ENCODE measurements at places on chromosomes 3 and 15. TPM values are rescaled to one million over a fixed set of nuclear protein-coding genes. Genes with fewer than 3 reads are reported as not detected.
A peak's percentile ranks its signal among the peaks of the same experiment; 100 is the strongest.

DNA sequence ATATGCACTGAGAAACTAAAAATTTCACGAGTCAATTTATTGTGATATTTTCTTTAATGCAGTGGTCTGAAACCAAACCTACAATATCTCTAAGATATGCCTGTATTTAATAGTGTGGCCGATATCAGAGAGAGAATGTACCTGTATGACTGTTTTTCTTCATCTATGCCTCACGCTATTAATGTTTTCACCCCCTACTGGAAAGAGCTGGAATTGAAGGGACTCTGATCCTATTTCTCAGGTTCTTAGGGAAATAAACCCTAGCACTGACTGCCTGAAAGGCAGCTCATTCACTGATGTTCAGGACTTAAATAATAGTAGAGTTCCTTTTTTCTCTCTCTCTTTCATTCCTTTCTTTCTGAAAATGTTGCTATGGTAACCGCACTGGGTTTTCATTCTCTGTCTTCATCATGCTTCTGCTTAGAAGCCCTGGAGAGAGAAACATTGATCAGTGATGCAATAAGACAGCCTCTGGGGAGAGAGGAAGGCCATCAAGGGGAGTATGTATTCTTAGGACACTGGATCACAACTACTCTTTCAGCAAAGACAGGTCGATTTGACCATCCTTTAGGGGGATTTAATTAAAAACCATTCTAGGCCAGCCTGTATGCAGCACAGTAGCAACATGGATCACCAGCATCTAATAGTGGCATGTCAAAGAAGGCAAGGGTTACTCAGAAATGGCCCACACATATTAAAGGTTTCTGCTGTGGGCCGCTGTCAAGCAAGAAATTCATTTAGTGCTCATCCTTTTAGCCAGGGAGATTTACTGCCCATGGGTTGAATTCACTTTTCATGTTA lies 1135.7 kb downstream of the IGSF11 start:
- H3K36me3 ChIP-seq: no peaks in the 10 kb centered on the region
- H3K4me3 ChIP-seq: no peak overlapping the region
- no peaks in the 10 kb centered on the region for H3K4me1 ChIP-seq
- DNase-seq: no peak

LMAN1L gene
- 0.87 TPM for total RNA-seq

- no peak overlapping the region for H3K27ac ChIP-seq
- DNase-seq: no peak
- H3K36me3 ChIP-seq: no peaks in the 10 kb centered on the region
- H3K27me3 ChIP-seq: peaks cover 2% of the 10 kb centered on the region
Observed at GRCh38 chr3:49641921-49642707, 32.0 kb upstream of the APEH start.

DNA sequence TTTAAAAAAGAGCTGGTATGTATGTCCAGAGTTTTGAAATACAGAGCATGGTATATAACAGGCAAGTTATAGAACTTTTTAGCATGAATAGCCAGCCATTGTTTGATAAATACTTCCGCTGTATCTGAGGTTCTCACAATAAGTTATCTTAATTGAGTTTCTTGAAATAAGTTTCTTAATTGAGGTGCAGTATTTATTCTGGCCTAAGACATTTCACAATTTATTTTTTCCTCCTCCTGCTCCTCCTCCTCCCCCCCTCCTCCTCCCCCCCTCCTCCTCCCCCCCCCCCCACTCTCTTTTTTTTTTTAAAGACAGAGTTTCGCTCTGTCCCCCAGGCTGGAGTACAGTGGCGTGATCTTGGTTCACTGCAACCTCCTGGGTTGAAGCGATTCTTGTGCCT lies 83.4 kb downstream of the VPS8 start:
- H3K4me3 ChIP-seq: no peak overlapping the region
- DNase-seq: no peak
- no peaks in the 10 kb centered on the region for H3K27me3 ChIP-seq
- H3K36me3 ChIP-seq: peaks cover 9% of the 10 kb centered on the region

DNA sequence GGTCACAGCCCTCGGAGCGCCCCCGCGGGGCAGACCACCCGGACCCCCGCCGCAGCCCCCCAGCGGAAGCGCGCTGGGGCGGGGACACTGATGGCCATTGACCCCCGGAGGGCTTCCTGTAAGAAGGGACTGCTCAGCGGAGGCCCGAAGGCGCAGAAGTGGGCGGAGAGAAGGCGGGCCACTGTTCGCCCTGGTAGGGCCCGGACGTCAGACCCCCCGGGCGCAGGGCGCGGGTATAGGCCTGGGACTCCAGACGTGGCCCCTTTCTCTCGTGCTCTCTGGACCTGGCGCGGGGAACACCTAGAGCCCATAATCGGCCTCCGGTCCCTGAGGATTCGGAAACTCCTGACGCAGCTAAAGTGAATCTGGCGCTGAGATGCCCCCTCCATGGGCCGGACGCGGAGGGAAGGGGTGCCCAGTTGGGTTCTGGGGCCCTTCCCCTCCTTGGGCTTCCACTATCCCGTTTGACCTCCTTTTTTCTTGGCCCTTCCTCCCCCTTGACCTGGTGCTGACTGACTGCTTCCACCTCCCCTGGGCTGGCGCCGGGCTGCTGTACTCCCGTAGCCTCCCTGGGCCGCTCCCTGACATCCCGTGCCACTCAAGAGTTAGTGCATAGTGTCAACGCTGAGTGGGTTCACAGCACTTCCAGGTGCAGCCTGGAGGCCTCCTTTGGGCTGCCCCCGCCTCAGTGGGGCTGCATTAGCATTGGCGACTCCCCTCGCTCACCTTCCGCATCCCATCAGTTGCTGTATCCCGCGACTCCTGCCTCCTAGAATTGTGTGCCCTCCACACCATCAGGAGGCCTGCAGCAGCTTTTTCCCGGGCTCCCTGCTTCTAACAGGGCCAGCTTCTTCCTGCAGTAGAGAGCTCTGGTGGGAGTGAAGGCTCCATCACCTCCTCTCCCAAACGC lies 694 bp downstream of the ABTB1 start:
- peak overlapping the region; percentile 91 for H3K27ac ChIP-seq
- H3K4me1 ChIP-seq: peaks cover 19% of the 10 kb centered on the region
- H3K4me3 ChIP-seq: peak overlapping the region; percentile 87
- H3K27me3 ChIP-seq: no peaks in the 10 kb centered on the region

DNA sequence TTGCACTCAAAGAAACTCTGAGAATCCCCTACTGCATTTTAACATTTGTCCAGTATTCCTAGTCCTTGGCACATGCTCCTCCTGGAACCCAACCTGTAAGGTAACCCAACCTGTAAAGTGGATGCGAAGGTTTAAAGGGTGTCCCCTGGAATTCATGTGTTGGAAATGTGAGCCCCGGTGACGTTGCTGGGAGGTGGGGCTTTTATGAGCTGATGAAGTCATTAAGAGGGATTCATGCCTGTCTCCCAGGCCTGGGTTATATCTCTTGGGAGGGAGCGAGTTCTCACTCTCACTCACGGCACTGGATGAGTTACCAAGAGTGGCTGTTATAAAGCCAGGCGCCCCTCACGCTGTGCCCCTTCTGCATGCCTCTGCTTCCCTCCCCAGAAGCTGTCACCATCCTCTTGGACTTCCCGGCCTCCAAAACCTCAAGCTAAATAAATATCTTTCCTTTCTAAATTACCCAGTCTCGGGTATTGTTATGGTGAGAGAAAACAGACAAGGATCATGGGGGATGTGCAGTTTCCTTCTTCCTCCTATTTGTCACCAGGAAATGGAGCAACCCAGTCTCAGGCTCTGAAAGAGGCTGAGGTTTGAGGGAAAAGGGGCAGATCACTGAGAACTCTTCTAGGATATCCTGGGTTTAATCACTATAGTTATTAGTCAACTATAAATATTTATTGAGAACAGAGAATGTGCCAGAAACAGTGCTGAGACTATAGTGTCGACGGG lies 7.6 kb downstream of the XXYLT1 start:
- H3K27ac ChIP-seq: no peak overlapping the region
- peaks cover 38% of the 10 kb centered on the region for H3K4me1 ChIP-seq
- H3K36me3 ChIP-seq: peaks cover 3% of the 10 kb centered on the region
- H3K27me3 ChIP-seq: no peaks in the 10 kb centered on the region
- H3K4me3 ChIP-seq: no peak overlapping the region

DNA sequence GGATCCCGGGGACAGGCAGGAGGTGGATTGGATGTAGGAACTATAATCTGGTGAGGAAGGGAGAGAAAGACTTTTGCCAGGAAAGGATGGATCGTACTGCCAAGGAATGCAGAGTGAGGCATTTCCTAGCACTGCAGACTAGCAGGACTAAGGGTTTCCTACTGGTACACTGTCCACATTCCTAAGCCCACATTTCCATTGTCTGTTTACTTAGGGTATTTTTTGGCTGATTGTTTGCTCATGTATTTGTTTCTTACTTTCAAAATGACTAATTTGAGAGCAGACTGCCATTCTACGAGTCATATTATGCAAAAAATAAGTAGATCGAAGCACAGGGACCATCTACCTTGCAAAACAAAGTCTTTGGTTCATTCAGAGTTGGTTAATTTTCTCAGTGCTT lies 1029.5 kb upstream of the NR2F2 start:
- peaks cover 4% of the 10 kb centered on the region for H3K36me3 ChIP-seq
- peaks cover 39% of the 10 kb centered on the region for H3K27me3 ChIP-seq
- peaks cover 35% of the 10 kb centered on the region for H3K4me1 ChIP-seq
- H3K27ac ChIP-seq: no peak overlapping the region
- no peak overlapping the region for H3K4me3 ChIP-seq
